ENCODE measurements at places on chromosomes 3 and 15.

DNA sequence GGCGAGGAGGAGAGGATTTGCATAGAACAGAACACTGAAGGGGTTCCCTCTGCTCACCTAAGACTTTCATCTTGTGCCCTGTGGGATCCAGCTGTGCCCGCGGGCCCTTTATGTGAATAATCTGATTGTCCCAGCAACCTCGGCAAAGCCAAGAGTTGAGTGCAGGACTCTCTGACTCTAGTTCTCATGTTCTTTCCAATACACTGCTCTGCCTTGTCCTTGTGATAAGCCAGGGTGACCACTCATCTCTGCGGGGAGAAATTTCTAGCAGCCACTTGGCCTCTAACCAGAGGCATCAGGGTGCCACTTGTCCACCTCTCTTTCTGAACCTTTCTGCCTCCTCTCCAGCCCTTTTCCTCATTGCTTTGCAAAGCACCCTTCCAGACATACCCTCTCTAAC, 31.8 kb downstream of the AQP9 start:
- DNase-seq: no peak

GRCh38 chr3:116322750-116323375, 122.4 kb downstream of the LSAMP start:
- no peak for DNase-seq

- no peak for DNase-seq
Observed at GRCh38 chr3:118167571-118167970, 867.1 kb downstream of the IGSF11 start.

DNA sequence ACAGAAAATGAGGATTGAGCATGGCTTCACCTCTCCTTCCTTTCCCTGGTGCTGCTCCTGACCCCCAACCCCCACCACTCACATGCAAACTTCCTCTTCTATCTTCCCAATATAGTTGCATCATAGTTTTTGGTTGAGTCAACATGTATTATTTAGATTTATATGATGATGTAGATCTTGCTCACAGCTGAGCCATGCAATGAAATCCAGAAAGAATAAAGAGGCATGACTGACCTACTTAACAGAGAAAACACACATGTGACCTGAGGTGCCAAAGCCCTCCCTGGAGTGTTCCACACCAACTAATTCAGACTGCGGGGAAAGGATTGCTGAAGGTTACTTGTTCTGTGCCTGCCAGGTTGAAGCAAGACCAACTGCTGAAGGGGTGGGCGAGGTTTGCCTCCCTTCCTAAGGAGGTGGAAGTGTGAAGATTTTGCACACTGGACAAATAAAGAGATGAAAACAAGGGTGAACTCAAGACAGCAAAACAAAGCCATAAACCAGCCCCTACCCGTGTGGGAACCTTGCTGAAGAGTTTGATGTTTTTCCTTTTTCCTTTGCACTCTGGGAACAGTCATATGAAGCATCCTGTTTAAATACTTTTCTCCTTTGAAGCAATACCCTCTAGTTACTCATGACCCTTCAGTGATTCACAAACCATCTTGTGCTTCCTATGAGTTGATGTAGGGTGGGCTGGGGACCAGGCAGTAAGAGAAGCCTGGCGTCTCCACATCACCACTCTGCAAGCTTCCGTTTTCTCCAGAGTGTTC, 155.2 kb upstream of the UBE2E1 start:
- DNase-seq: no peak

DNA sequence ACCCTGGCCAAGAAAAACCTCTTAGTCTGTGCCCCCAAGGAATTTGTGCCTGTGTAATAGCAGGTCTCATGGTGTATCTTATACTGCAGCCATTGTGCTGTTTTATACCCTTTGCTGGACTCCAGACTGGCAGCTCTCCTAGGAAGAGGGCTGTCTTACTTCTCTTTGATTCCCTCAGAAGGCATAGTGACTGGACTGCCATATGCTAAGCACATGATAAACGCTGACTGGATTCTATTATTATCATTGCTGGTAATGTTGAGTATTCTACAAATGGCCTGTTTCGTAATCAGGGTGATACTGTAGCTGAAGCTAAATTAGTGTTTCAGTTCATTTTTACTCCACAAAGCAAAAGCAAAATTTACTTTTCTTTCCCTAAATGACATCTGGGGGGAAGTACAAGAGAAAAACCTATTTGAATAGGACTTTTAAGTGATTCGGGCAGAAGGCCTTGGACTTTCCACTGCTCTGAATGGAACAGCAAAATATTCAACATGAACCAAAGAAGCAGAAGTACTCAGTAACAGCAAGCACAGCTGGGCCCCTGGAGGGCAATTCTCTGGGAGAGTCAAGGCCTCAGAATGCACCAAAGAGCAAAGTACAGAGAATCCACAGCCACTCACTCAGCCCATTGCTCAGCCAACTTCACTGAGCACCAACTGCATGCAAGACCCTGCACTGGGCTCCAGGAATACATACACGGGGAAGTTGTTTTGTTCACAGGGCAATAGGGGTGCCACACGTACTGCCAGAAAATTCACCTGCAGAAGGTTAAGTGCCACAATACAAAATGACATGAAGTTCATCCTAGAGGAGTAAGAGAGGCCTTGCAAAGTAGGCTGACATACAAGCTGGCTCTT, 7.9 kb upstream of the BCL2A1 start:
- no peak for DNase-seq

DNA sequence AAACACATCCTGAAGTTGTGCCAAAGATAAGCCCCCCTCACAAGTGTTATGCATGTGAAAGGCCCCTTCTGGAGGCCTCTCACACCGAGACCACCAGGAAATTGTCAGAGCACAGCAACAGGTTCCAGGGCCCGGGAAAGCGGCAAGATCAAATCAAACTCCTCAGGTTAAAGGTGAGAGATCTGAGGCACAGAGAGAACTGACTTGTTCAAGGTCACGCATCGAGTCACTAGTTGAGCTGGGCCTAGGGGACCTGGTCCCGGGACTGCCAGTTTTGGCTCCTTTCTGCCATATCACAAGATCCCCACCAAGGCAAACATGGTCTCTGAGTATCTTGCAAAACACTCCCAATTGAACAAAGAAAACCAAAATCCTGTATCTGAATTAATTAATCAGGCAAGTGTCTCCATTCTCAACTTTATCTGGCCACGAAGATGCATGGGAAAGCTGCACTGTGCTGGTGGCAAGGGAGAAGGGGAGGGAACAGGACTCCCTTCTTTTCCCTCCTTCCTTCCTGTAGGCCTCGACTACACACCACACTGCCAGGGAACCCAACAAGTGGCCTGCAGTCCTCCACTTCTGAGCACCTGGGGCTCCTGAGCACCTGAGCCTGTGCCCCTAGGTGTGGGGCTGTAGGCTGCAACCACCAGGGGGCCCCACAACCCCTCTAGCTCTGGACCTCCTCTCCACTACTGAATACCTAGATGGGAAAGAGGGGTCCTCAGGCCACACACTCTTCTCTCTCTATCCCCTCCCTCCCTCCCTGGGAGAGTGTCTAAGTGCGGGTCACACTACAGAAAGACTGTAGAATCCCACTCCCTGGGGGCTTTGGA, 37.3 kb downstream of the ANP32A start:
- DNase-seq: peak; percentile 39

Measured in stimulated activated CD4-positive, alpha-beta T cell treated with anti-CD3 and anti-CD28 coated beads, Interleukin-2, amount 100 ng/mL, for 48 hours (primary cell).